ENCODE measurements at places on chromosomes 3 and 15.

DNA sequence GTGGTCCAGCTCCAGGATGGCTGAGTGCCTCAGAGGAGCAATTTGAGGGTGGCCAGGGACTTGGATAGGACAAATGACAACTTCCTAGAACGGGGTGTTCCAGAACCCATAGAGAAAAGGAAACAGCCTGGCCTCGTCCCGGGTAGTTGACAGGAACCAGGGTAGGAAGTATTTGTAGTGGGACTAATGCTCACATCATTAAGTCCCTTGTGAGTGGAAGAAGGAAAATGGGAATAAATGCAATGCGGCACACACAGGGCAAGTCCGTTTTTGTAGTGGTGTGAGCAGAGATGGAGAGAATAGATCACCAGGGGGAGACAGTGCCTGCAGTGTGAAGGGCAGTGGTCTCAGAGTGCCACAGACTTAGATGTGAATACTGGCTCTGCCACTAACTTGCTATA, 19.6 kb downstream of the TIMP4 start:
- no peak for DNase-seq

DNA sequence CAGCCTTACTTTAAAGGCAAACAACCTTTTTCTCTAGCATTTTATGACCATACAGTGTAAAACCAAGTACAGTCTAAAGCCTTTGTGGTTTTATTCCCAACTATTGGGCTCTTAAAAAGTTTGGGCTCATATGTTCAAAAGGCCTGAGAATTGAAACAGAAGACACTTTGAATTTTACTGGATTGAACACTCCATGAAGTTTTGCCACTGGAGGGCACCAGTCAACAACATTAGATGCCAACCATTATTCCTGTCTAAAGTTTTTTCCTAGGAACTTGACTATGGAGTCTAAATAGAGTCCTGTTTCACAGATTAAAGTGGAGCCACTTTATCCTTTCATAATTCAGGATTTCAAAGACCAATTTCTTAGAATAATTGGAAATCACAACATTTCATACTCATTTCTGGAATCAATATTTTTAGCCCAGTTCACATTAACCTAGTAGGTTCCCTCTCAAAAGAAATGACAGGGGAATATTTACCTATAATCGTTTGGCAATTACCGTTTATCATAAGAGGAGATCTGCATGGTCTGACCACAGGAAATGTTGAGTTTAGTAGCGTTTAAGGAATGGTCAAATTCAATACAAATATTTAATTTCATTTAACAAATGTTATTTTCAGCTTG, 244.1 kb upstream of the PDZRN3 start:
- no peak for DNase-seq

DNA sequence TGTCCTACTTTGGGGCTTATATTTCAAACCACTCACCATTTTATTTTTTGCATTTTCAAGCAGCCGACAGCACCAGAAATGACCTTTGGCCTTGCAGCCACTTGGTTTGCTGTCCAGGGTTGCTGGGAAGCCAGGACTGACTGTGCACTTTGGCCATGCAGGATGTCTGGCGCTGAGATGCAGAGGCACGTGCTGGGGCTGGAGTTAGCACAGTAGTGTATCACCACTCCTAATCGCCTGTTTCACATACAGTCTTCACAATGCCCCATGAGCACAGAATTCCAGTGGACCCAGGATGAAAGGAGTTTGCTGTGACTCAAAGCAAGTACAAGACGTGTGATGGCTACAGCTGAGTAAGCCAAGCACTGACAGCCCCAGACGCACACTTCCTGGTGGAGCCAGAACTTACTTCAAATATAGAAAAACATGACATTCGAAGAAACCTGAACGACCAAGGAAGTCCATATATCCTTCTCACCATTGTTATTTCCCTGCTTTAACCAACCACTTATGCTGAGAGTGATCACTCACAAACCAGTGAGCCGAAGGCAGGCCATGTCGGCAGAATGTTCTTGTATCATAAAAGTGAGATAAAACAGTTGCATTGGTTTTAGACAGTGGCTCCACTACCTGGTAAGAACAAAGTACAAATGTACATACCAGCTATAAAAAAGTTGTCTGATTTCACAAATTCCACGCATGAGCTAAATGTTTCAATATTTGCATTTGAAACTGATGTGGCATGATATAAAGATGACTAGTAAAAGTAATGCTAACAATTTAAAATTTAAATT, 16.0 kb downstream of the OCA2 start:
- no peak for DNase-seq

DNA sequence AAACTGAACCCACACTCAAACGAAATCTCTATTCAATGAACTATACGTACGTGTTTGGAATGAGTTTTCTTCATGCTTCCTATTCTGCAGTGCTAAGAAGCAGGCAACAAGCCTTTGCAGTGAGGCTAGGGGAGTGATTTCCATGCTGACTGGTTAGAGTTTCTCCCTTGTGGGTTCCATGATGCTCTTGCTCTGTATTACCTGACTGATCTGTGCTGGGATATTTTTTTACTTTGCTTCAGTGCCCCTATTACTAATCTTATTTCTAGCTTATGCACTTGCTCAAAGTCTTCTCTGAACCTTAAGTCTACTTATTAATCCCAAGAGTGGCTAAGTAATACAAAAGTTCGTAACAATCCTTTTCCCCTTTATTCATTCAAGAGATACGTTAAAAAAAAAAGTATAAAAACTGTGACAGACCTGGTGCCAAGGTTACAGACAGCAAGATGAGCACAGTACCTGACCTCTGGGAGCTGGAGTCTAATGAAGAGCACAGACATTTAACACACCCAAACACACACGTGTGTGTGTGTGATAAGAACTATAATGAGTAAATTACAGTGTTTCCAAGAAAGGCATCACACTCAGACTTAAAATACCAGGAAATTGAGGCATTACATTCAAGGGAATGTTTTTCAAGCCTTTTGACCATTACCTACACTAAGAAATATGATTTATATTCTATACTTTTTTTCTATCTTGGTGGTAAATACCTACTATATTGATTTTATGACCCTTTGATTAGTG, 50.5 kb upstream of the FBN1 start:
- no peak for DNase-seq

DNA sequence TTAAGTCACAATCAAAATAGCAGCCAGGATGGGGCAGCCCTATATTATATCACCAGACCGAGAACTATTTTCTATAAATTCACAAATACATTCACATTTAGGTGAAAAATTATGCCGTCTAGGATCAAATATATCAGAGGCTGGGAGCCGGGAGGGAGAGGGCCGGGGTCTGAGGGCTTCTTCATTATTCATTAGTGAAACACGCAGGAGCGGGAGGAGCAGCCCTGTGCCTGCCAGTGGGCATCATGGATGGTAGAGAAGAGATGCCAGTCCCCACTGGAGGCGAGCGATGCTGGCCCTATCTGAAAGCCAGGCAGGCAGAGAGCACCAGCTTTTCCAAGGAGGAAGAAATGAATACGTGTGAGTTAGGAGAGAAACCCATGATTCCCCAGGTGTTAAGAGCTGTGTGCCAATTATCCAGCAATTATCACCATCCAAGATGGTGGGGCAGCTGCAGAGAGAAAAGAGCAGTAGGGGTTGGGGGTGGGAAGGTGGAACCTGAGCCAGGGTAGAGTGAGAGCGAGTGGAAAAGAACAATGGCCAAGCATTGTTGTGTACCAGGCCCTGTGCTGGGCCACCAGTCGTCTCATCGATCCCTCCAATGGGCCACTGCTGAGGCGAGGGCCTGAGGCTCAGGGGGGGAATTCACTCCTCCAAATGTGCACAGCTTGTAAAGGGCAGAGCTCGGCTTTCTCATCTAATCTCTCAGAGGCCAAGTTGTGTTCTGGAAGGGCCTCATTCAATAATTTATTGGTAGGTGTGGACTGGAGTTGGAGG, 261.3 kb upstream of the TLE3 start:
- DNase-seq: no peak

DNA sequence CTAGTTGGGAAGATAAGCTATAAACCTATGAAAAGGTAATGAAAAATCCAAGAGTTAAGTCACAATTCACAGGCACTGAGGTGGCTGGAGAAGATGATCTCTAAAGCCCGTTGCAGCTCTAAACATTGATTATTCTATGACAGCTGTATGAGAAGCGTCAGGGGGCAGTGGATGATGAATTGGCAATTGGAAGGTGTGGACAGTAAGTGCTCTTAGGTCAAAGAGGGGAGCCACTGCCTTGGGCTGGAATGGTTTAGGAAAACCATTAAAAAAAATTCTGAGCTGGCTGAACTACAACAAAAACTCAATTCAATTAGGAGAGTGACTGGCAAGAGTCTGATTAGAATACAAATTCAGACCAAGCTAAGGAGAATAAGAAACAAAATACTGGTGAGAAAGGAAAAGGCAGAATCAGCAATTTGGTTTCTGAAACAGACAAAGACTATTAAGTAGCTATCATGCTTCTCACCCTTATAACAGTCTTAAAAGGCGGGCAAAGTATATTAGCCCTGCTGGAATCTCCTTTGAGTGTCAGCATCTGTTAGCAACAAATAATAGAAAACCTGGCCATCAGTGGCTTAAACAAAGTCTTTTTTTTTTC, 8.8 kb upstream of the NMD3 start:
- DNase-seq: no peak

- DNase-seq: no peak
Measured at GRCh38 chr3:16795581-16795980, 89.2 kb upstream of the PLCL2 start.

- no peak for DNase-seq
Measured at GRCh38 chr15:56028430-56028829, 35.0 kb upstream of the NEDD4 start.

DNA sequence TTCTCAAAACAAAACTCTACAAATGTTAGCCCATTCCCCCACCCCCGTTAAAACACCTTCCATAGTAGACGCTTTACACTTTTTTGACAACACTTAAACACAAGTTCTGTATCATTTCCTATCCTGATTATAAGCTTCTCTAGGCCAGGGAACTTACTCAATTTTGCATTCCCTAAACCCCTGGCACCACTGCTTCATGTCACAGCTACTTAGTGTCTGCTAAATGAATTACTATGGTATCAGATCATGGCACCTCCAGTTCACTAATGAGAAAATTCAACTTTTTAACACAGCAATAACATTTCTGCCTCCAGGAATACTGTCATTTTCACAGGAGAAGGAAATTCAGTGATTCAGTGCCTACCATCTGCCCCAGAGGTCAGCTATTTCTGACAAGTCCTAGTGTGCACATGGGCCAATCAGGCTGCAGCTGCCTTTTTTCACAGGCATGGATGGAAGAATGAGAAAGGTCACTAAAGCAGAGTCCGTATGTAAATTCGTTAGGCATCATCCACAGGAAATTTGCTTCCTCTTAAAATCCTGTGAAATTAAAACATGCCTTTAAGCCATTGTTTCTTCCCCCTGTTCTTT, 18.5 kb downstream of the SFMBT1 start:
- DNase-seq: no peak

DNA sequence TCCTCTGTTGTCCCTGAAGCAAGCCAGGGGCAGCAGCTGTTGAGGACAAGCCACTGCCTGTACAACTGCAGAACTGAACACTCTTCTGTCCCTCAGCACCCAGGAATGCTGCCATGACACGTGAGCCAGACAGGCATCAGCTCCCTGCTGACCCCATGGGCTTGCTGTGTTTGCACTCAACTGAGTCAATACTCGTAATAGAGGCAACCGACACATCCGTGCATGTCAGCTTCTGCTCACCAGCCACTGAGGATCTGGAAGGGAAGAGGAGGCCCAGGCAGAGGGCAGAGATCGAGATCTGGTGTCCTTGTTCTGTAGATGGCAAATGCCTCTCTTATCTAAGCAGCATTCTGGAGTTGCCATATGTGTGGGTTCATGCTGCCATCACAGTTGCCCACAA, 54.3 kb upstream of the SEC61A1 start:
- no peak for DNase-seq

DNA sequence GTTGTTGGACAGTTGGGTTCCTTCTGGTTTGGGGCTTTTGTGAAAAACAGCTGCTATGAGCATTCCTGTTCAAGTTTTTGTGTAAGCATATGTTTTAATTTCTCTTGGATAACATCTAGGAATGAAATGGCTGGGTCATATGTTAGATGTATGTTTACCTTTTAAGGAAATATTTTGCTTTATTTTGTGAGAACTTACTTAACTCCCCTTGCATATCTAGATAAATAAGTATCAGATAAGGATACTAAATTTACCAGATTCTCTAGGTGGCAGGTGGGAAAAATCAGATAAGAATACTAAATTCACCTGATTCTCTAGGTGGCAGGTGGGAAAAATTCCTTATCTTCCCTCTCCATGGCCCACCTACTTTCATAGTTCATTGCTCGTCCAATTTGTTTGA, 1.1 kb upstream of the PLS1 start:
- no peak for DNase-seq

GRCh38 chr3:11481556-11481955, 162.2 kb downstream of the VGLL4 start:
- DNase-seq: no peak

- no peak for DNase-seq
Measured at GRCh38 chr3:72335458-72336095, 512.7 kb downstream of the SHQ1 start.

DNA sequence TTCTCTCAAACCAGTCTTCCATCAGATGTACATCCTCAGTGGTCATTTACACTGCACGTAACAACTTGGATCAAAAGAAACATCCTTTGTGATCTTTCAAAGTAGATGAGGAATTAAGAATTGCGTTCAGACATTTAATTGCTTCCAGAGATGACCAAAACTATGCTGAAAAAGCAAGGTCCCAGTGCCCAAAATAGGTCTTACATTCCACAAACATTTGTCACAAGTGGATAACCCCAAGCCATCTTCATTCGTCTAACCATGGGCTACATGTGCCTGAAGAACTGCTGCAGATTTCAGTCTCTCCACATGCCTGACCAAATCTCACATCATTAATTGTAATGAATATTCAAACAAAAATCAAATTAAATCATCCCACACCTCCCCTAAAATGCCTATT, 273.6 kb downstream of the SHOX2 start:
- DNase-seq: no peak

DNA sequence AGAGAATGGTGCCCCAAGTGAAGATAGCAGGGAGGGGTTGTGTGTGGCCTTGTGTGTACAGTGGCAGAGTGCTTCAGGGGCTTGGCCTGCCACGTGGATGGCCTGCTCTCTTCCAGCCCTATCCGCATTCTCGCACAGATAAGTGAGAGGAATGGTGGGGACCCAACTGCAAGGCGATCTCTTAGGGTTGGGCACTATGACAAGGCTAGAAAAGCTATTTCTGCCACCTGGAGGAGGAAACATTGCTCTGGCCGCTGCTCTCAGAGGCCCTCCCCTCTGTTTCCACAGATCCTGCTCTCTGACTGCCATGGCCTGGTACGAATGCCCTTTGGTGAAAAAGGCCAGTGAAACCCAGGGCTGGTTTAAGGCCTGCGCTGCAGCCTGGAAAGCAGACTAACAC, 20.6 kb downstream of the EEFSEC start:
- no peak for DNase-seq

DNA sequence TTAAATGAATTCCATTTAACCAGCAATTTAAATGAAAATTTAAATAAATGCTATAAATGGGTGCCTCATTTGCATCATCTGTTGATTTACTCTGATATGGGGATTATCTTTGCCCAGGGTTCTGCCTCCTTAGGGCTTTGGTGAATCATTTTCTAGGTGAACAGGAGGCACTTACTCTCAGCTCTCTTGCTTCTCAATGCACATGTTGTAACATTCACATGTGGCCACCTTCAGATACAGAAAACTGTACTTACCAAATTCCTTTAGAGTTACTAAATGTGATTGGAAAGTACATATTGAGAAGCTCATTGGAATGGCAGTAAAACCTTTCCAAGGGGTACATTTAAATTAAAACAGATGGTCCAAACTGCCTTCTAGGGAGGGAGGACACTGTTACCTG, 20.8 kb downstream of the GADL1 start:
- no peak for DNase-seq

- DNase-seq: no peak
Measured at GRCh38 chr3:1394188-1394587, 301.4 kb downstream of the CNTN6 start.
